ENCODE measurements at places on chromosomes 3 and 15.

DNA sequence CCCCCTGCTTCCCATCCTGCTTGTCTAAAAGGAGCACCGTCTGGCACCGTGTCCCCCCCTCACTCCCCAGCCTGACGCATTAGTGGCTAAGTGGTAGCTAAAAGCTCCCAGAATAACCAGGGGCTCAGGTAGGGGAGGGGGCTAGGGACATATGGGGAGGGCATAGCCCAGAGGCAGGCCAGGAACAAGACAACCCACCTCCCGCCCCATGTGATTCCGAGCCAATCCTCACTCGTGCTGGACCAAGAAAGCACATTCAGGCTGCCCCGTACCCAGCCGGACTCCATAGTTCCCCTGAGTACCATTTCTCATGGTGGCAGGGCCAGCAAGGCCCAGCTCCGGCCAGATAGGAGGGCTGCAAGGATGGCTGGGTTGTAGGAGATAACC lies 11.5 kb downstream of the SEMA7A start:
- DNase-seq, result no peak

DNA sequence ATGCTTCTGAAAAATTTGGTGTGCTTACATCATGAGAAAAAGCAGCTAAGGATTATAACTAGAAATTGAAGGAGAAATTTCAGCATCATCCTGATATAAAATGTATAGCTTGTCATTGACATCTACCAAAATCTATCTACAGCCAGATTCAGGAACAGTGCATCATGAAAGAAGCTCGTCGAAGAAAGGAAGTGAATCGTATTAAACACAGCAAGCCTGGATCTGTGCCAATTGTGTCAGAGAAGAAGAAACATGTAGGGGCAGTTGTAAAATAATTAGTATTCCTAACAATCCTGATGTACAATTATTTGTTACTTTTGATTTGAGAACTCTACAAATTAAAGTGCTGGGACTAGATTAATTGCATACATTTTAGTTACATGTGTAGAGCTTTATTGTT lies 37.2 kb downstream of the AP4E1 start:
- no peak for DNase-seq

DNA sequence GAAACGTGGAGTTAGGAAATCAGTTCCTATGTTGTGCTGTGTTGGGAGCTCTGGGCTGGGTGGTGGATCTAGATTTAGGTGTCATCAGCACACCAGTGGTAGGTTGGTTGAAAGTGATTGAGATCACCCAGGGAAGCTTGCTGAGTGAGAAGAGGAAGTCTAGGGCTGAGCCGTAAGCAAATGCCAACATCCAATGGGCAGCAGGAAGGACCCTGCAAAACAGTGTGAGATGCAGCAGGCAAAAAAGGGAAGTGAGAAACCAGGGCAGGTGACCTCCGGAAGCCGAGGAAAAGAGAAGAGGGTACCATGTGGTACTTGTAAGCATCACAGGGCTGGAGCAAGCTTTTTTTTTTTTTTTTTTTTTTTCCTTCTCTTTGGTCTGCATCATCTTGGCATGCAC lies 15.9 kb upstream of the COPG1 start:
- DNase-seq, result no peak

- DNase-seq, result no peak
Observed at GRCh38 chr3:32646761-32647160, 38.2 kb upstream of the CNOT10 start.

DNA sequence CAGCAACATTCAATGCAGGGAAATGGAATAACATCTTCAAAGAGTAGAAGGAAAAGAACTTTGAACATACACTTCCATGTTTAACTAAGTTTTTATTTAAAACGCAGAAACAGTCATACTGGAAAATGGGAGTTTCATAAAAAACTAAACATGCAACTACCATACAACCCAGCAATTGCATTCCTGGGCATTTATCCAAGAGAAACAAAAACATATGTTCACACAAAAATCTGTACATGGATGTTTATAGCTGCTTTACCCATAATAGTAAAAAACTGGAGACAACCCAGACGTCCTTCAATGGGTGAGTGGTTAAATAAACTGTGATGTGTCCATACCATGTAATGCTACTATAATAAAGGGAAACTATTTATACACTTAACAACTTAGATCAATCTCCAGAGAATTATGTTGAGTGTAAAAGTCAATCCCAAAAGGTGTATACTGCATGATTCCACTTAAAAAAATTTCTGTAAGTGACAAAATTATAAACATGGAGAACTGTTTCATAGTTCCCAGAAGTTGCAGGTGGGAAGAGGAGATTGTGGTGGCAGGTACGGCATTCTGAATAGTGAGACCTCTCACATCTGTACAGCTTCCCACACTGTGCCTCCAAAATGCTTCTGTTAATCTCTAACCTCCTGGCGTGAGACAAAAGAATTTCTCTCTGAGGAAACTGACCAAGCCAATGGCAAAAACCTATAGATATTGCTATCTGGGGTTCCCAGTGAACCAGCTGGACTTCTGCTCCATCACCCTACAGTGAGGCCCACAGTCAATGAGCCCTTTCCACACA lies 23.1 kb downstream of the ISG20 start:
- no peak for DNase-seq
